Psoas muscle (tissue), 8 donors: ENCODE measurements at places on chromosomes 5 and 9.

- no peak for DNase-seq
Observed at GRCh38 chr5:143488381-143488780, 84.9 kb upstream of the NR3C1 start.

GRCh38 chr5:159449925-159450324 is 119.6 kb upstream of the IL12B start:
- DNase-seq = no peak

DNA sequence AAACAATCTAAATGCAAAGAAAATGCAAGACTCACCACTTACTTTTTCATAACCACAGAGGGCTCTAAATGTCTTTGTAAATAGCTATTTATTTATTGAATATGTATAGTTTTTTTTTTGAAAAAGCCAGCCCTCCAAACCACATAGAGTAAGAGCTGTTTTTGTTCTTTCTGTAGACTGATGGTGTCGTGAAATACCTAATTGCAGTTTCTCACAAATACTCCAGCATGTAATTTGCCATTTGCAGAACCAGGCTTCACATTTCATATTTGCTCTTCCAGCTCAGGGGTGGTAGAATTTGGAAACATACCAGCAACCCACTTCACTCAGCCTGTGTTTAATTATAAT is 159.8 kb downstream of the TMC1 start:
- no peak for DNase-seq

GRCh38 chr9:7967851-7968250 is 168.3 kb upstream of the DMAC1 start:
- no peak for DNase-seq

DNA sequence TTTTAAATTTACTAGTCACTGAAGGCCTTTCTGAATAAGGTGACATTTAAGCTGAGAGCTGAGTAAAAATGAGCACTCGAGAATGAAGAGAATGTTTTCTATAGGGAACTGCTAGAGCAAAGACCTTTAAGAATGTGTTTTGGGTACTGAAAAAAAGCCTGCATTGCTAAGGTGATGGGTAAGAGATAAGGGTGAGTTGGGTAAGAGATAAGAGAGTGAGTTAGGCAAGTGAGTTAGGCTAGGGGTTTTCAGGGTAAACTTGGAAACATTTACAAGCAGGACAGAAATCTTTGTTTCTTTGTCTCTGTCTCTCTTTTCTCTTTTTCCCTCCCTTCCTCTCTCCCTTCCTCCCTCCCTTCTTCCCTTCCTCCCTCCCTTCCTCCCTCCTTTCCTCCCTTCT is 5.6 kb downstream of the RAD23B start:
- no peak for DNase-seq

- DNase-seq = no peak
Observed at GRCh38 chr9:136545692-136545964, 220 bp downstream of the NOTCH1 start.

GRCh38 chr5:176379881-176380280 is 8.5 kb downstream of the NOP16 start:
- DNase-seq = no peak

- DNase-seq = peak; percentile 79
Observed at GRCh38 chr5:176639981-176640380, 7.3 kb upstream of the TSPAN17 start.
